CD4-positive, alpha-beta T cell (primary cell): ENCODE measurements at places on chromosomes 11 and 22. TPM values are rescaled to one million over a fixed set of nuclear protein-coding genes. Genes with fewer than 3 reads are reported as not detected.

Gene ELF5
- total RNA-seq, result not detected

Gene TMPRSS4
- not detected for total RNA-seq

Gene UPK3A
- total RNA-seq, result not detected

Gene FAT3
- total RNA-seq, result not detected

Gene MMP11
- total RNA-seq, result 2.3 TPM

Gene SLC6A5
- total RNA-seq, result not detected

Gene CSNK2A3
- 0.27 TPM for total RNA-seq

Gene SMC1B
- total RNA-seq, result not detected

Gene OR2AG2
- not detected for total RNA-seq

Gene MYEOV
- total RNA-seq, result not detected

Gene FCHSD2
- 48.6 TPM for total RNA-seq

Gene KMT5B
- 23.3 TPM for total RNA-seq

Gene OR10D3
- not detected for total RNA-seq
